ENCODE measurements at places on chromosomes 6 and 20.

DNA sequence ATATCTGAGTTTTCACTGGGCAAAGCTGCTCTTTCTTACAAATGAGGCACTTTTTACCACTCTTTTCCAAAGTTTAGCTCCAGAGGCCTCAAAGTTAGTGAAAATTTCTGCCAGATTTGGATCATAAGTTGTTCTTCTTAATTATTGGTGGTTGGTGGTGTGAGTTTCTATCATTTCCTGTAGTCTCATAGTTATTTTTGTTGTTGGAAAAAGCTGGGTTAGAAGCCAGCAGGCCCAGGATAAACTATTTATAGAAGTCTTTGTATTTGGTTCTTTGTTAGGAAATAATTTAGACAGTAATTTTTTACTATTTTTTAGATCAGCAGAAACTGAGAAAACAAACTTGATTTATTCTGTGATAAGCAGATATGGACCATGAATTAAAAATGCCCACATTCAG is 10.6 kb downstream of the PFDN4 start:
- no peak for DNase-seq

GRCh38 chr20:44475694-44476560 is at the start of gene TTPAL:
Gene TTPAL (plus strand): TSS chr20:44475874. CDS start chr20:44480000, 4,126 bp downstream.
- DNase-seq = peak; percentile 93

GRCh38 chr6:73798592-73798991 is 102.6 kb downstream of the CD109 start:
- no peak for DNase-seq

GRCh38 chr20:23091721-23092383 is 5.7 kb upstream of the CD93 start:
- no peak for DNase-seq

GRCh38 chr6:167235005-167235404 is 56.1 kb upstream of the UNC93A start:
- no peak for DNase-seq
